COLO829 (cell line): ENCODE measurements at places on chromosomes 1 and 21.

GRCh38 chr1:167272369-167272957, 51.8 kb downstream of the POU2F1 start:
- DNase-seq, result no peak

GRCh38 chr1:230878591-230878990, 10.3 kb upstream of the C1orf198 start:
- DNase-seq, result no peak

DNA sequence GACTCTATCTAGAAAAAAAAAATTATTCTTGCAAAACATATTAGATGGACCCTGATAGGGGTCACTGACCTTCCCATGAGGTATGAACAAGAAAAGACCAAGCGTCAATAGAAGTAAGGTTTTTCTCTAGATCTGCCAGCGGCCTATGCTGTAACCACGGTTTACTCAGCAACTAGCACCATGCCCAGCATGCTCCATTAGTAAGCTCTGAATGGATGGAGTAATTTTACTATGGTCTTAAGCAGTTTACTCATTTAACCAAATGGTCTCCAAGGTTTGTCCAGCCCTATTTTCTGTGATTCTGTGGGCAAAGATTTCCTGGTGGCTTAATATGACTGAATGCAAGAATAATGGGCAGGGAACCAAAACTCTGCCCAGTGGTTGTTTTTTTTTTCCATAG, 113.9 kb downstream of the ADSS2 start:
- no peak for DNase-seq

DNA sequence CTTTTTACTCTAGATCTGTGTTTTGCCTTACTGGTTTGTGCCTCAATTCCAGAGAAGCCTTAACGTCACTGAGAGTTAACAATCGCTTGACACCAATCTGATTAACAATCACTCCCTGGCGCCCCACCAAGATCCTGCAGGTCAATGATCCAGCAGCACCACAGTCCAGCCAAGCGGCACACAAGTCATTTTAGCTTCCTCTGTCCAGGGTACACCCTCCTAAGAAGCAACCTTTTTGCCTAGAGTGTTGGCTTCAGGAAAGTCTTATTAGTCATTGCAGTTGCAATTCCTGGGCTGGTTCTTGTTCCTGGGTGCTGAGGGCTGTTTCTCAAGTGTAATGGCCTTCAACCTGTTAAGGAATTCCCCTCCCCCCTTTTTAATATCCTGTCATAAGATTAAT, 323.0 kb upstream of the USP25 start:
- DNase-seq, result no peak

DNA sequence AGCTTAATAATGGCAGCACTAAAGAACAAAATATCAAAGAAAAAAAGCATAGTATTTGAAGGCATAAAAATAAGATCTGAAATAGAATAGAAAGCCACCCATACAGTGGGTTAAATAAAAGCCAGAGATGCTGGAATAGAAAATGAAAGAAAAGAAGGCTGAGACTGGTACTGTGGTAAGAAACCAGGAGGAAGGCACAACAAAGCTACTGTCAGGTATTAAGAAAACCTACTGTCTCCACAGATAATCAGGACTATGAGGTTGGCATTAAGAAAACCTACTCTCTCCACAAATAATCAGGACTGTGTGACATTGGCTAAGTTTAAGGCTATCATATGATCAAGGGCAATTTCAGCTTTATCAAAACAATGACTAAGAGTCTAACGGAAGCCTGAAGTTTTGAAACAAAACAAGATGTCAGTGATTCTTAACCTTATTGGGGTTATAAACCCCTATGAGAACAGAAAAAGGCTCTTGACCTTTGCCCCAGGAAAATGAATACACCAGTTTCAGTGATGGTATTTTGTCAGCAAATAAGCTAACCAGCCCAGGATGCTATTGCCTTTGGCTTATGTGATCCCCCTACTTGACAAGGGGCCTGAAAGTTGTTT, 24.4 kb downstream of the MCOLN2 start:
- peak; percentile 20 for DNase-seq

- peak; percentile 54 for DNase-seq
These were observed 40.2 kb downstream of the IL12RB2 start for GRCh38 chr1:67347688-67348472.

- no peak for DNase-seq
These were observed 3.9 kb downstream of the RHBG start for GRCh38 chr1:156372876-156373275.

DNA sequence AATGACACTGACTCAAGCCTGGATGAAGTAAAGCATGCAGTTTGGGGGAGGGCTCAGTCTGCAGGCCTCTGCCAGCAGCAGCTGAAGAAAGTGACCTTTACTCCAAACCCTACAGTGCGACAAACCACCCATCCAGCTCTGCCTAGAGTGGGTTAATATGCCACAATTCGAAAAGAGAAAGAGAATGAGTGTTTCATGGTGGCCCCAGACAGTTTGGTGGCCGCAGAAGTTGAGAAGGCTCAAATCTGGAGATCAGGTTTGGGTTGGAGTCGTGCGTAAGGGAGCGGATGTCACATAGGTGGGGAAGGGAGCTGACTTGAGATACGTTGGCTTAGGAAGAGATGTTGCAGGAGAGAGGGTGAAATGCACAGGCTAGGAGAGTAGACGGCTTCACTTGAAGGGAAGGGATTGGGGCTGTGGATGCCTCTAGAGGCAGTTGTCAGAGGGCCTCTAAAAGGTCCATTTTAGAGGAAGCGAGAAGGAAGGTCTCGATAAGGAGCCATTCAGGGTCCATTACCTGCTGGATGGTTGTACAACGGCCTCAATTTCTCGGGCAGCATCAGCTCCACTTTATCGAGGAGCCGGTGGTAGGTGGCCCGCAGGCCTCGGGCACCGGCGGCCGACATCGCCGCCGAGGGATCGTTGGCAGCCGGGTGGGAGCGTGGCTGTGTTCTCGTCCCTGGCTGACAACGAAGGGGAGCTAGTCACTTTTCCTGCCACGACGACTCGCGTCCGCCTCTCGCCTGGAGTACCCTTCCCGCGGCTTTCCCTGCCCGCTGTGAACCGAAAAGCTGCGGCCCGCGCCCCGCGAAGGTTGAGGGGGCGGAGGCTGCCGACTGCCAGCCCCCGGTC, 1.0 kb upstream of the DCAF6 start:
- DNase-seq, result peak; percentile 29

GRCh38 chr1:212396638-212397037, 18.0 kb downstream of the PACC1 start:
- DNase-seq, result no peak

GRCh38 chr1:89166705-89167104, 9.1 kb downstream of the GBP7 start:
- peak; percentile 9 for DNase-seq

DNA sequence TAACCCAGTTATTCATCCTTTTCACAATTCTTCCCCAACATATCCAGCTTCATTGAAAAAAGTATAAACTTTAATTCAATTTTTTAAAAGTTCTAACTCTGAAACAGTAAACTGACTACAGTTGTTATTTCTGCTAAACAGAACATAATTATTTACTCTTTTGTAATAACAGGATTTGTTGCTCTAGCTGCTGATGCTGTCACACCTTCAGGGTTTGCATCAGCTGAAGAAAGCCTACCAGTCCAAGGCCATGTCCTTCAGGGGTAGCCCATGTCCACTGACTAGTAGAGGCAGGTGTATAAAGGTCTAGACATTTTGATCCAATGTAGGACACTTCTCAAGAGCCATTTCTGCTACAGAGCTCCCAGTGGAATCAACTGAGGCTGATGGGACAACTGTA, 107.7 kb downstream of the CDC42BPA start:
- DNase-seq, result no peak

GRCh38 chr1:228362141-228362883, 44.3 kb downstream of the TRIM11 start:
- DNase-seq, result no peak

- no peak for DNase-seq
These were observed 13.3 kb downstream of the TRPM2 start for GRCh38 chr21:44366586-44367211.

- no peak for DNase-seq
These were observed 29.7 kb downstream of the TNN start for GRCh38 chr1:175097361-175097760.

DNA sequence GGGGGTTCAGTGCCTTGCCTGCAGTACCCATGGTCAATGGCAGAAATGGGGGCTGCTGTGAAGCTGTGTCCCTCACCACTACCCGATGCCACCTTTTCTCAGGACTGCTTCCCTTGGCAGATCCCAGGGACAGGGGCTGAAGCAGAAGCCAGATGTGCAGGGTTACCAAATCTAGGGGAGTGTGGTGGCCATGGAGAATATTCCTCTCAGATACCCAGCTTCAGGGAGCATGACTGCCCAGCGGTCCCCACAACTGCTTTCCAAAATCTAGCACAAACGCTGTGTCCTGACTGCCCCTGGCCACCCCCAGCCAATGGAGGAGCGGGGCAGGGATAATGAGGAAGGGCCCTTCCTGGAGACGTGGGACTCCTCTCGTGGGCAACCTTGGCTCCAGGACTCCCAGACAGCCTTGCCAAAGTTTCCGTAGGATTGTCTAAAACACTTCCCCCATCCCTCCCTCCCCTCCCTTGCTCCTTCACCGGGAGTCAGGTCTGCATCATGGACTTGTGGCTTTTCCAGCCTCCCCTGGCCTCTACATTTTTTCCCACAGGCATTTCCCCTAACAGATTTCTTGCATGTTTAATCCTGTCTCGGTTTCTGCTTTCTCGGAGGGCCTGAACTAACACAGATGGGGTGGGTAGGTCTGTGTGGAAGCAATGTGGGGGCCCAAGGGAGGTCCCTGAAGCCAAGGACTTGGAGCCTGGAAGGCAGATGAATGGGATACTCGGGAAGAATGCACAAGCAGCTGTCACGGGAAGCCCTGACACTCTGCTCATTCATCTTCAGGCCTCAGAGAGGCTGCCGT, 80.5 kb downstream of the OMA1 start:
- no peak for DNase-seq

DNA sequence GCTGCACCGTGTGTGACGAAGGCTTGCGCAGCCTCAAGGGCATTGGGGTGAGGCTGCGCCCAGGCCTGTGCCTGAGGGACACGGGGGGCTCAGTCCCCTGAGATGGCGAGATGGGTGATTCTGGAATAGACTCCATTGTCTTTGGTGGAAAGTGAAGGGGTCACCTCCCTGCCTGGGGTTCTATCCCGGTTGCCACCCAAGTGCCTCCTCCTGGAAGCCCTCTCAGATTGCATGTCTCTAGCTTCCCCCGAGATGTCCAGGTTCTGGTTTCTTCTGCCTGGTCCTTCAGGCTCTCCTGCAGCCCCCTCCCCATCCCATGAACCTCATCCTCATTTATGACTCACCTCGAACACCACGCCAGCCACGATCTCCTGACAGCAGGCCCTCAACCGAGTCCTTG, 22.3 kb upstream of the MFN2 start:
- DNase-seq, result no peak

- no peak for DNase-seq
These were observed 7.1 kb upstream of the RASAL2 start for GRCh38 chr1:178086766-178087165.

DNA sequence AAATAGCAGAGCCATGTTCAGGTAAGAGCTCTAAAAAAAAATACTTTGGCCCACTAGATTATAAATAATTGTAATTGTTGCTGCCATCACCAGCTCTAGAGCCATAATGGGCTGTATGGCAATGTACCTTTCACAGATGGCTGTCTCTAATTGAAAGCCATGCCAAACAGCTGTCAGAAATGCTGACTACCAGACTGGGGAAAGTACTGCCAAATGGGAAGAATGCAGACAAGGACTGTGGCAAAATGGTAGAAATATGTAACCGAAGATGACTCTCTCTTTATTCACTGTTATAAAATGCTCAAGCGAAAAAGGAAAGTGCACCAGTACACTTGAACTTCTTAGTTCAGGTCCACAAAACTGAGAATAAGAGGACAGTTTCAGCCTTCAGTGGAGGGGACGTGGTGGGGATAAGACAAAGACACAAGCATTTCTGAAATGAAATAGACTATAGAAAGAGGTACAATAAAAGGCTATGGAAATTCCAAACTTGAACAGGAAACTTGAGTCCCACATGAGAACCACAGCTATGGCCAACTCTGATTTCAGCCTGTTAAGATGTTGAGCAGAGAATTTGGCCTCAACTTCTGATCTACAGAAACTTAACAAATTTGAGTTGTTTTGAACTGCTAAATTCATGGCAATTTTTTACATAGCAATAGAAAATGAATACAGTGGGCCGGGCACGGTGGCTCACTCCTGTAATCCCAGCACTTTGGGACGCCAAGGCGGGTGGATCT, 46.5 kb upstream of the LPGAT1 start:
- DNase-seq, result no peak

- DNase-seq, result no peak
These were observed 42.3 kb downstream of the LRP8 start for GRCh38 chr1:53285546-53285945.

GRCh38 chr1:165403835-165404482, 41.0 kb downstream of the RXRG start:
- peak; percentile 68 for DNase-seq

DNA sequence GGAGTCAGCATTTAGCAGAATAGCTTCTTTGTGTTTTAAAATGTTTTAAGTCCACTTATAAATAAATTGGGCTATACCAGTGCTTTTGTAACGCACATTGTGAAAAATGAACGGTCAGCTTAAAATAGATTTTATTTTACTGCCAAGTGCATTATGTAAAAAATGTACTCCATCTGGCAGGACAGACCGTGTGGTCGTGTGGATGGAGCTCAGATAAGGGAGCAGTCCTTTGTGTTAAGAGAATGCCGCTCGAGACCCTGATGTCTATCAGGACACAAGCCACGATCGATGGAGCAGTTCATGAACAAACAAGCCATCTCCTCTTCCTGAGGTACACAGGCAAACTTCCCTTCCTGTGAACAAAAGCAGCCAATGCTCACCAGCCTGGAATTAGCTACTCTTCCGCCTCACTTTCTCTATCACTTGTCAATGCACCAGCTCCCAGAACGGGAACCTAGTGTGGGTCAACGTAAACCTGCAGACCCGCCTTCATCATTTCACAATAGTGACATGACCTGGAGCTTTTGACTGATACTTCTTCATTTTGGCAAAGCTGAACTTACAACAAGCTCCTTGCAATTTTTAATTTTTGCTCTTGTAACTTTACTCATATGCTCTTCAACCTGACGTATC, 243.5 kb downstream of the TGFB2 start:
- no peak for DNase-seq

DNA sequence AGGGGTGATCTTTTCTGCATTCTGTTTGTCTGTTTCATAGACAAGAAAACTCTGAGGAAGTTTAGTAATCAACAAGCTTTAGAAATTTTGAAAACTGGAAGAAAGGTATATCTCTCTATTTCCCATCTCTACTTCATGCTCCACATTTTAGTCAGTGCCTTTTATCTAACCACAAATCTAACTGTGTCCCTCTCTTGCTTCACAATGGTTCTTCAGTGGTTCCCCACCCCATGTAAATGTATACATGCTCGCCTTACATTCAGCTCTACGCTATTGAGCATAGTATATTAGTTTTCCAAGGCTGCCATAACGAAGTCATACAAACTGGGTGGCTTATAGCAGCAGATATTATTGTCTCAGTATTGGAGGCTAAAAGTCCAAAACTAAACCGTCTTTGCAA, 14.4 kb upstream of the SAMSN1 start:
- no peak for DNase-seq

- DNase-seq, result no peak
These were observed 49.1 kb upstream of the IFNLR1 start for GRCh38 chr1:24235921-24236788.
